Cardiac muscle cell (in vitro differentiated cells and primary cell): ENCODE measurements at places on chromosomes 5 and 9. TPM values are rescaled to one million over a fixed set of nuclear protein-coding genes. Genes with fewer than 3 reads are reported as not detected.

The SLC25A48 gene
- 0.09 and 1.8 TPM in 2 replicates for total RNA-seq

DNA sequence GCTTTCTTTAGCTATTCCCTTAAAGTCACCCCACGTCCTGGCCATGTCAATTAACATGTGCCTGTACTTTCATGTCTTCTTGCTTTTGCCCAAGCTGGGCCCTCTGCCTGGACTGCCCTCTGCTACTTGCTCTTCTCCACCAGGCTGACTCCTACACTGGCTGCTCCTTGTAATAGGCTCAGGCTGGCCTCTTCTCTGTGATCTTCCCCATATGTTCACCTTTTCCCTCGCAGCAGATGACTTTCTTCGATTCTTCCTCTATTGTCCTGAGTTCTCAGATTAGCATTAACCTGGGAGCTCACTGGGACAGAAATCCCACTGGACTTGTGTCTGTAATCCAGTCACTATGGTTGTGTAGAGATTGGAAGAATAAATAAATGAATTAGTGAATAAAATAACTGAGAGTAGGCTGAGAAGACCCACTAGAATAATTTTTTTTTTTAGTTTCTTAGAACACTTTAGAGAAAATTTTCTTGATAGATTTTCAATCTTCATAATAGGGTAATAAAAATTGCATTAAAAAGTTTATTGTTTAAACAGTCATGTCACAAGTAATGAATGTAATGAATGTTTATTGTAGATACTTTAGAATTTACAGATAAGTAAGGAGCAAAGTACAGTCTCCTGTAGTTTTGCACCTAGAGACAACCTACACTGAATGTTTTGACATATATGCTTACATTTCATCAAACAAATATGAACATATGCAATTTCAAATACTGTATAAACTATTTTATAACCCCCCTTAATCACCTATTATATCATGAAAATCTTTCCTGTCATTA is 47.4 kb upstream of the TNFSF15 start:
- H3K4me1 ChIP-seq, result no peaks in the 10 kb centered on the region
- DNase-seq, result no peak
- H3K4me3 ChIP-seq, result no peak overlapping the region
- no peaks in the 10 kb centered on the region for H3K36me3 ChIP-seq
- no peak overlapping the region for H3K27ac ChIP-seq
- peaks cover 15% of the 10 kb centered on the region for H3K27me3 ChIP-seq

GRCh38 chr9:116975126-116975525 is 288.0 kb downstream of the TRIM32 start:
- no peaks in the 10 kb centered on the region for H3K36me3 ChIP-seq
- H3K27me3 ChIP-seq, result no peaks in the 10 kb centered on the region
- no peak overlapping the region for H3K4me3 ChIP-seq
- DNase-seq, result no peak

GRCh38 chr5:76638479-76638878 is 15.3 kb upstream of the F2RL2 start:
- H3K27ac ChIP-seq, result no peak overlapping the region
- no peaks in the 10 kb centered on the region for H3K4me1 ChIP-seq
- no peaks in the 10 kb centered on the region for H3K27me3 ChIP-seq
- H3K4me3 ChIP-seq, result no peak overlapping the region

- DNase-seq, result peak; percentile 2
- H3K36me3 ChIP-seq, result no peaks in the 10 kb centered on the region
- no peaks in the 10 kb centered on the region for H3K4me1 ChIP-seq
- H3K27ac ChIP-seq, result no peak overlapping the region
Measured at GRCh38 chr5:166883016-166883415, 1408.4 kb upstream of the WWC1 start.

- no peaks in the 10 kb centered on the region for H3K4me1 ChIP-seq
- H3K27me3 ChIP-seq, result no peaks in the 10 kb centered on the region
- DNase-seq, result no peak
- no peak overlapping the region for H3K4me3 ChIP-seq
- no peaks in the 10 kb centered on the region for H3K36me3 ChIP-seq
- H3K27ac ChIP-seq, result no peak overlapping the region
Measured at GRCh38 chr5:4831325-4831724, 308.8 kb upstream of the ADAMTS16 start.
